ENCODE measurements at places on chromosomes 1 and 21.

DNA sequence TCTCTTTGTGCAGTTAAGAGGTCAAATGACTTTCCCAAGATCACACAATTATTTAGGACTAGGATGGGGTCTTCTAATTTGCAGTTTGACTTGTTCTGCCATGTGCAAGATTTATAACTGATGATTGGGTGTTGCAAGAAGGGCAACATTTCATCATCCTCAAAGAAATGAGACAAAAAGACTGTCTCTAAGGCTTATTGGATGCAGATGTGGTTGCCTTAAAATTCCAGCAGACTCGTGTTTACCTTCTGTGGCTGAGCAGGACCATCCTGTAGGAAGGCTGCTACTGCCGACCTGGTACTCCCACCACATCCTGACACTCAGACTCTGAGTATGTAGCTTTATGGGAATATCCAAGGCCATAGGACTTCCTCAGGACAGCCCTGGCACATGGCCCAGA lies 99.9 kb upstream of the SGIP1 start:
- no peak for DNase-seq

- no peak for DNase-seq
Measured at GRCh38 chr1:12521096-12521495, 96.9 kb downstream of the DHRS3 start.

- DNase-seq: peak; percentile 56
Measured at GRCh38 chr1:212605441-212606394, 2.8 kb upstream of the ATF3 start.

GRCh38 chr1:232207073-232207866 lies 422.7 kb downstream of the SIPA1L2 start:
- DNase-seq: no peak

DNA sequence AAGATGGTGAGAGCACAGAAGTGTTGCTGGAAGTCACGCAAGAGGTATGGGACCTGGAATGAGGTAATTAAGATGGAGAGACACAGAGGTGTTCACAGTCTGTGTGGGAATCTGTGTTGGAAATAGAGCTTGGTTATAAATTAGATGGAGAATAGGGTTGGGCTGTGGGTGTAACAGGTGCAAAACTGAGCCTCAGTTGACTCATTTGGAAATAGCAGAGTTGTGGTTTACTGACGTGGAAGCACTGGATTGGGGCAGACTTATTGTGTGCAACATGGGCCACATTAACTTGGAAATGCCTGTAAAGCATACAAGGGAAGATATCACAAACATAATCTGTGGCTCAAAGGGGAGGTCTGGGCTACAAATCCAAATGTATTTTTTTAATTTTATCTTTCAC lies 13.0 kb downstream of the CAMSAP2 start:
- no peak for DNase-seq

DNA sequence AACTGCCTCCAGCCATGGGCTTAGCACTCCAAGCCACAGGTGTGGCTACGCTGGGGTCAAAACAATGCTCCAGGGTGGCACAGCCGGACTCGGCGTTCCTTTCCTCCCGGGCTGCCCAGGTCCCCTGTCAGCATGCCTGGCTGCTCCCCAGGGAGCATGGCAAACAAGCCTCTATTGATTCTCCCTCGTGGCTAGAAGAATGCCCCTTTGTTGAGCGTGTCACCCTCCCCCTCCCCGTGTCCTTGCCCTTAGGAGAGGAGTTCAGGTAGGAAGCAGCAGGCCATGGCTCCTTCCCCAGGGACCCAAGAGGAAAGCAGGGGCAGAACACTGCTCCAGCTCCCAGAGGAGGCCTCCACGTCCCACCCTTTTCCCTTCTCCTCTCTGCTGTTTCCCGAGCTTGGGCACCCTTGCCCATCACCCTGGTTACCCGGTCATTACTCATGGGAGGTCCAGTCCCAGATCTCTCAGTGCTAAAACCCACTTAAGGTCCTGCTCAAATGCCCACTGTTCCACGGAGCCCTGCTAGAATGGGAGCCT lies 57.4 kb upstream of the CITED4 start:
- DNase-seq: peak; percentile 50

GRCh38 chr1:45411510-45411899 lies 71.3 kb upstream of the MUTYH start:
- DNase-seq: peak; percentile 18

DNA sequence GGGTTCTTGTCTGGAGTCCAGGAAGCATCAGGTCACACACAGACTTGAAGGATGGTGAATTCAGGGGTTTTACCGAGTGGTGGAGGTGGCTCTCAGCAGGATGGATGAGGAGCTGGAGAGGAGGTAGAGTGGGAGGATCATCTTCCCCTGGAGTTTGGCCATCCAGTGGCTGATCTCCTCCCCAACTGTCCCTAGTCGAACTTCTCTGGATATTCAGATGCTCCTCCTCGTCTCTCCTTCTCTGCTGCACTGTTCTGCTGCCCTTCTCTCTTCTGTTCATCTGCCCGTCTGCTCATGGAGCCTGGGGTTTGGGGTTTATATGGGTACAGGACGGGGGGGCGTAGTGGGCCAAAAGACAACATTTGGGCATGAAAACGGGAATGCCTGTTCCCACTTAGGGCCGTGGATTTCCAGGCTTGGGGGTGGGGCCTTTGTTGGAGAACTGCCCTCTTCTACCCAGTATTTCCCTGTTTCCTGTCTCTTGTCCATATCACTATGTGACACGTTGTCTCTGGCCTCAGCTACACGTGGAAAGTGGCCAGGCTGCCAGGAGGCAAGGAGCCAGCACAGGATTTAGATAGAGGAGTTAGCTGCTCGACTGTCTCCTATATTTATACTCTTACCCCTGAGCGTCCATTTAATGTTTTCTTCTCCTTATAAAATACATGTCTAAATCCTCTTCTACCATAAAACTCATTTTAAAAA lies 76.7 kb downstream of the SIPA1L2 start:
- no peak for DNase-seq

DNA sequence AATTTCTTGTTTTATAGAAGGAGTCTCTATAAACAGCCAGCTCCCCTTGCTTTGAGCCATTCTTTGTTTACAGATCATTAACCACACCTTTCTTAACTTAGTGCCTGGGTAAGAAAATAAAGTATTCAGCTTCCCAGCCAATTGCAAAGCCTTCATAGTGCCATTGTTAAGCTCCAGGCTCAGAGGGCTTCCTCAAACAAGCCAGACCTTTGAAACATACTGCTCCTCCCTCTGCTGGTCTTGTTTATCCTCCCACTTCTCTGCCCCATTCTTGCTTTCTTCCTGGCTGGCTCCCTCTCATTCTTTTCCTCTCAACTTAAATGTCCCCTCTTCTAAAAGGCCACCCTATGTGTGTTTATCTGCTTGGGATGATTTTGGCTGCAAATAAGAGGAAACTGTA lies 319.4 kb upstream of the ST6GALNAC5 start:
- peak; percentile 13 for DNase-seq

- no peak for DNase-seq
Measured at GRCh38 chr21:39900491-39900890, 33.3 kb downstream of the PCP4 start.

DNA sequence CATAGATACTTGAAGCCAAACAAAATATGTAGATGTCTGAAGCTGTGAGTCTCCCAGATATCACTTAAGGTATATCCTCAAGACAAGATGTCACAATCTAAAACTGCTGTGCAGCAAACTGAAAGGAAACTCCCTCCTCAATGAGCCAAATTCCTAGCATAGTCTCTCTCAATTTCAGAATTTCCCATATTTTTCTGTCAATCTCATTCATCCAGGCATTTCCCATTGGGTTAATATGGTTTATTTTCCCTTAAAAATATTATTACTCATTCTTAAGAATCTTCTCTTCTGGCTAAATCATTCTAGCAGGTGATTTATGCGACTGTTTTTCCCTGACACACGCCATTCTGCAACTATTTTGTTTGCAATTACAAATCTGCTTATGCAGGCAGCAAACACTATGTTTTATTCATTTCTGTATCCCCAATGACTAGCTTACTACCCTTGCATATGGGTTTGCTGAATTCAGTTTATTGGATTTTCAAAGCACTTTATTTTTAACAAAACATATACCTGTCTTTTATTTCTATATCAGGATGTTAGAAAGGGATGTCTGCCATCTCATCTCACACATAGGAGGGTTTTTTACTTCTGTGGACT lies 69.9 kb downstream of the TNFSF4 start:
- no peak for DNase-seq

DNA sequence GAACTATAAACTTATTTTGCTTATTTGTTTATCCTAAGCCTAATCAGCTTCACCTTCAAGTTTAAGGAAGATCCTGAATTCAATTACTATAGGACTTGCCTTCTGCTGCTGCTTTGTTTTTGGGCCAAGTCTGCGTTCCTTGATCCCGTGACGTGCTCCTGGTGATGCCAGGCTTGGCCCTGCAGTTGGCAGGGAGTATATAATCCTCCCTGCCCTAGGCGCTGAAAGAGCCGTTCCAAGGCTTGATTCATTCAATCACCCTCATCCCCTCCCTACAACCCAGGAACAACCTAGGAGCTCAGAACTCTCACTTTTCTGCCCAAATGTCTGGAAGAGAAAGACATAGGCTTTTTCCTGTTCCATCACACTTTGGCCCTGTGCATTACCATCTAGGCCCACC lies 12.4 kb upstream of the LRRN2 start:
- no peak for DNase-seq

- DNase-seq: no peak
Measured at GRCh38 chr1:15992582-15993500, 11.2 kb upstream of the SRARP start.

GRCh38 chr1:56286506-56286905 lies 292.9 kb downstream of the PLPP3 start:
- no peak for DNase-seq

DNA sequence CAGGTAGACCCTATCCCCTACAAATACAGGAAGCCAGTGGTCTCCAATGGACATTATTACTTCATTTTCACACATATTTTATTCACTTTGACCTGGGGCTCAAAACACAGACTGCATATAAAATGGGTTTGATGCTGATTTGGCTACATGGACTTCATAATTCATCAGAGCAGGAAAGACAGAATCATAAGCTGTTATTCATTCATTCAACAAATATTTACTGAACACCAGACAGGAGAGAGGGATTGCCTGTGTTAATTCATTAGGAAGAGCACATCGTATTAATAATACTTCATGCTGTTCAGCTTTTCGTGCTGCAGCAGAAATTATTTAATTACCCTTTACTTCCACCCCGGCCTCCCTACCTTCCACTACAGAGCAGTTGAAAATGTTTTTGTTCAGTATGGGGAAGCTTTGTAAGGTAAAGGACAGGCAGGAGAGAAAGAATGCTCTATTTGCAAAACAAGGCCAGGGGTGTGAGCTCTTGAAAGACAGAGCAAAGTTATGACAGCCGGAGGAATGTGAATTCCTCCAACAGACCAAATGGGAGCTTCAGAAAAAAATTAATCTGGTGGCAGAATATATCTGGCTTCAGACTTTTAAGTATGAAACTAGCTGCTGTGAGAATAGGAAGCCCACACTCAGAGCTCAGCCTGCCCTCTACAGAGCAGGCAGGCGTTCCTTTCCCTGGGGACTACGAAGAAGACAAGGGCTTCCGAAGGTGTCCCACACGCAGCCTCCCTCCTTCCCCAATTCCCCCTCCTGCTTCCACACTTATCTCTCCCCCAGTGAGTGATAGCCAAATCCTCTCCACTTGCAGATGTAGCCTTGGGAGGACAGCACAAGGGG lies 58.0 kb downstream of the MDM4 start:
- peak; percentile 42 for DNase-seq

DNA sequence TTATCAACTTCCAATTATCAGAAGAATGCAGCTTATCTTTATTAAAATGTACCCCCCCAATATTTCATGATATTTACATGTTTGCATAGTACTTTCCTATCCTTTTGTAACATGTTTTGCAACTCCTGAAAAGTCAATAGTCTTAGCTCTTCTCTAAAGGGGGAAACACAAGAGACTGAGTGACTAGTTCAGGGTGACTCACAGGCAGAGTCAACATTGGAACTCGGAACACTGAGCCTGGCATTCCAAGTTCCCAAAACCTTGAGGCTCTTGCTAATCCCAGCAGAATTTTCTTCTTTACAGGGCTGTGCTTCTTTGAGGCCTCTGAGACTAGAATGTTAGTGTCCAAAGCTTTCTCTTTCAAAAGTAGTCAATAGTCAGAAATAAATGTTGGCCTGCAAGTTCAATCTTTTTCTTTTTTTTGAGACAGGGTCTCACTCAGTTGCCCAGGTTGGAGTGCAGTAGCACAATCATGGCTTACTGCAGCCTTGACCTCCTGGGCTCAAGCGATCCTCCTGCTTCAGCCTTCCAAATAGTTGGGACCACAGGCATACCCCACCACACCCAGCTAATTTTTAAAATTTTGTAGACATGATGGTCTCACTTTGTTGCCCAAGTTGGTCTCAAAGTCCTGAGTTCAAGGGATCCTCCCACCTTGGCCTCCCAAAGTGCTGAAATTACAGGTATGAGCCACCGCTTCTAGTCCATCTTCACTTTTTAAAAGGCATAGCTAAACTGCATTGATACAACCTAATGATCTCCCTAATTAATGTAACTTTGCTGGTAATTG lies 37.5 kb downstream of the ZNF281 start:
- no peak for DNase-seq

DNA sequence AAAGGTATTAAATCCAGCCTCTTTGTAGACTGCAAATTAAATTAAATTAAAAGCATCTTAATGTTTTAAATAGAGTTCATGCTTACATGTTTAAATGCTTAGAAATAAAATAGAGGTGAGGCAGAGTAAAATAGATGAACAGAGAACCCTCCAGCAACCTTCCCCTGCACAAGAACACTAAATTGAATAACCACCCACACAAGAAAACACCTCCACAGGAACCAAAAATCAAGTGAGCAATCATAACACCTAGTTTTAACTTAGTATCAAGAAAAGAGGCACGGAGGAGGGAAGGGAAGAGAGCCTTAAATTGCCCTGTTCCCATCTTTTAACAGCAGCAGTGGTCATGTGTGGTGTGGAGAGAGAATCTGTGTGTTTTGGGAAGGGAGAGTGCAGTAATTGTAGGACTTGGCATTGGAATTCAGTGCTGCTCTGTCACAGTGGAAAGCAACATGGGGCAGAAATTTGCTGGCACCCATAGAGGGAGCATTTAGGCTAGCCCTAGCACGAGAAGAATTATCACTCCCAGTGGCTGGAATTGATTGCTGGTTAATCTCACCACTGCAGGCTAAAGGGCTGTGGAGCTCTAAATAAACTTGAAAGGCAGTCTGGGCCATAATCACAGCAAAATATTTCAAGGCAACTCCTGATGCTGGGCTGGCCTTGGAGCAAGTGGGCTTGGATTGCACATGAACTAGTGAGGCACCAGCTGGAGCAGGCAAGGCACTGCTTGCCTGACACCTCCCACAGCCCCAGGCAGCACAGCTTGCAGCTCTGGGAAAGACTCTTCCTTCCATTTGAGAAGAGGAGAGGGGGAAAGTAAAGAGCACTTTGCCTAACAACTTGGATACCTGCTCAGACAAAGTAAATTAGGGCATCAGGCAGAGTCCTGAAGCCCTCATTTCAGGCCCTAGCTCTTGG lies 1478.8 kb downstream of the NCAM2 start:
- DNase-seq: no peak

GRCh38 chr1:30790850-30791778 lies 33.5 kb upstream of the LAPTM5 start:
- no peak for DNase-seq

- DNase-seq: peak; percentile 76
Measured at GRCh38 chr1:6614929-6615785, 1.6 kb downstream of the PHF13 start.

- DNase-seq: no peak
Measured at GRCh38 chr1:5706239-5706638, 286.0 kb downstream of the NPHP4 start.

Measured in H7 (cell line).